SK-N-MC (cell line): ENCODE measurements at places on chromosomes 4 and X.
A peak's percentile ranks its signal among the peaks of the same experiment; 100 is the strongest.

GRCh38 chr4:41670982-41671381 is 77.5 kb downstream of the PHOX2B start:
- DNase-seq = no peak

- no peak for DNase-seq
Observed at GRCh38 chrX:15825936-15826335, 28.7 kb downstream of the AP1S2 start.

DNA sequence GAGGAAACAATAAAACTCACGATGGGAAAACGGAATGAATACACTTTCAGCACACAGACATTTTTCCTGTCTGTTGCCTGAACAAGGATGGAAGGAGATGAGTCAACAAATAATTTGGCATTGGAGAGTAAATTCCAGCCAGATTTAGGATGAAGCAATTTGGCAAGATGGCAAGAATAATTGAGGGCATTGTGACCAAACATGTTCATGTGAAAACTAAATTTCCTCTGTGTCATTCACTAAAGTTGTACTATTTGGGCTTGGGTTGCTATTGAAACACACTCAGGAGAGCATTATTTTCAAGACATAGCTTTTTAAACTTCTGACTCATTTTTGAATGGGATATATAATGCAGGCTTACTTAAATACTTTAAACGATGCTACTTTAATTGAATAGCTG is 1614.4 kb downstream of the PCDH19 start:
- DNase-seq = no peak

- no peak for DNase-seq
Observed at GRCh38 chr4:164440199-164440598, 313.7 kb upstream of the SMIM31 start.

- DNase-seq = no peak
Observed at GRCh38 chr4:76830612-76830963, 67.4 kb downstream of the SOWAHB start.

DNA sequence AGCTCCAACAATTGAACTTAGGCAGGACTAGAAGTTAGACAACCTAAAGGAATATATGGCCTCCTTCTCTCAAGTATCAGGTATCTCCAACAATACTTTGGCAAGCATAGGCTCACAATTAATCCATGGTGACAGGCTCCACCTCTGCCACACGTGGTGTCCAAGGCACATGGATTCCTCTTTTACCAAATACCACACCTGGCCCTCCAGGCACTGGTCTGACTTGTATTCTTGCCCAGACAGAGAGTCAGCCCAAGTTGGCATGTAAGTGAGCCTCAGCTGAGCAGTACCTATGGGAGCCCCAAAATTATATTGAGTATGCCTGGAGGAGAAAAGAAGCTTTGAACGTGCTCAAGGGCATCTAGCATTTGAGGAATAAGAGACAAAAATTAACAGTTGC is 19.6 kb downstream of the SRPX2 start:
- DNase-seq = no peak

DNA sequence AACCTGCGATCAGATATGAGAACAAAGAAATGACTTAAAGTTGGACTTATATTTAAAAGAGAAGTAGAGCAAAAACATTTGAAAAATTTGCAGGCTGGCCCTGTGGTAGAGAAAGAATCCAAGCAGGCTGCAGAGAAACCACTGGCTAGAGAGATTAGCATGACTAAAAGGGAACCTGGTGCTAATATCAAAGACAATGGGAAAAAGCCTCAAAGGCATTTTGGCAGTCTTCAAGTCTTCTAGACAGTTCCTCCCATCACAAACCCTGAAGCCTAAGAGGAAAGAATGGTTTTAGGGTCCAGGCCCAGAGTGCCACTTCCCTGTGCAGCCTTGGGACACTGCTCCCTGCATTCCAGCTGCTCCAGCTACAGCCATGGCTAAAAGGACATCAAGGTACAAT is 33.4 kb downstream of the KCTD8 start:
- no peak for DNase-seq

- peak; percentile 71 for DNase-seq
Observed at GRCh38 chr4:85084371-85085094, 118.0 kb upstream of the WDFY3 start.

DNA sequence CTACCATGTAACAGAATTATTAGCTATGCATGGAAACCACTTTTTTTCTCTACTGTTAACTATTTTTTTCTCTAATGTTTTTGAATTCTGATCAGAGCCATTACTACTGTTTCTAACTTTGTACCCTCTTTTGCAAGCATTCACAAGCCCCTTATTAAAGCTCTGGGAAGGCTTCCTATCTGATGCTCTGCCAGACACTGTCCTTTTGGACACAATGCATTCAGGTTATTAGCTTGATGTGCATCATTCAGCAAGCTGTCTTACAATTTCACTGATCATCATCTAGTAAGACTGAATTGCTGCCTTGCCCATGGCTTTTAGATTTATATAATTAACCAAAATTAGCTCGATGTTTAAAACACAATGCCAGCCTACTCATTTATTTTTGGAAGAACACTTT is 155.1 kb downstream of the NR3C2 start:
- DNase-seq = no peak

- no peak for DNase-seq
Observed at GRCh38 chr4:6530964-6531363, 44.0 kb upstream of the MAN2B2 start.

GRCh38 chr4:14302021-14302420 is 674.5 kb upstream of the BOD1L1 start:
- no peak for DNase-seq

DNA sequence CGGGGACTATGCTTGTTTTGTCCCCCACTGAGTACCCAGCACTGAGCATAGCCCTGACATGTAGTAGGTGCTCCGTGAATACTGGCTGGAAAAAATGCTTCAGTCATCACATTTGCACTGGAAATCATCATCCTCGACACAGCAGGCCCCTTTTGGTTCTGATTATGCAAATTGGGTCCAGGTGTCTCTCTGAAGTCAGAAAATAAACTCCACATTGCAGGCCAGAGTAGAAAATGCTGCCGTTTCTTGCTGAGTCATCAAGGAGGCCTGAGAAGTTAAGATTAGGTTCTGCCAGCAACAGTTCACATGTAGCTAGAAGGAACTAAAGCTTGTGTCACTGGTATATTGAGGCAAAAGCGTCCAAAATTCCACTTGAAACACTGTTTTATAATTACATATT is 15.0 kb upstream of the STK32B start:
- DNase-seq = peak; percentile 48

- no peak for DNase-seq
Observed at GRCh38 chr4:128355305-128355704, 67.7 kb upstream of the PGRMC2 start.

GRCh38 chrX:73916931-73917667 is 354.1 kb downstream of the CHIC1 start:
- peak; percentile 82 for DNase-seq

DNA sequence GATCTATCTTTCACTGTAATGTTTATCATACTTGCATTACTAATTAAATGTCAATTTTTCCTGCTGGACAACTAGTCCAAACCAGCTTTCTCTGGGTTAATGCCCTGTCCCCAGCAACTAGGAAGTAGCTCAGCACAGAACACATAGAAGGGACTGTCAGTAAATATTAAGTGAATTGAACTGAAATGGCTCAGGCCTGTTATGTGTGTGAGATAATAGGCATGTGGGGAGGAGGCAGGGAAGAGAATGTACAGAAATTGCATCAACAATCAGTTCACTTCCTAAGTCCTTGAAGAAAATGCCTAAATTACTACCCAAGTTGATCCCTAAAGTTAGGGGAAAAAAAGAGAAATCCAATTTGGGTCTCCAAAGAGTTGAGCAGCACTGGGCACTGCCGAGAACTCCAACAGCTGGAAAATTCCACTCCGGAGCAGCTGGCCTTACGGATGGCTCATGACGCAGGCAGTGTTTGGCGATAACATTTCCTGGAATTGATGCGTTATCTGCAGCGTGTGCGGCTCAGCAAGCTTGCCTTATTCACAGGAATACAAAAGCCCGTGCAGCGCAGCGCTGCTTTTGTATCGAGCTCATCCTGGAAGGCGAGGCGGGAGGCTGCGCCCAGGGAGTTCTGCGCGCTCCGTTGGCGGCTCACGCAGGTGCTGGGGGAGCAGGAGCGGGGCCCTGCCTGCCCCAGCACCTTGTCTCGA is 297.3 kb upstream of the LCORL start:
- no peak for DNase-seq

GRCh38 chr4:53717064-53717549 is 125.8 kb upstream of the LNX1 start:
- no peak for DNase-seq

GRCh38 chr4:123785538-123785937 is 388.9 kb downstream of the SPRY1 start:
- no peak for DNase-seq

DNA sequence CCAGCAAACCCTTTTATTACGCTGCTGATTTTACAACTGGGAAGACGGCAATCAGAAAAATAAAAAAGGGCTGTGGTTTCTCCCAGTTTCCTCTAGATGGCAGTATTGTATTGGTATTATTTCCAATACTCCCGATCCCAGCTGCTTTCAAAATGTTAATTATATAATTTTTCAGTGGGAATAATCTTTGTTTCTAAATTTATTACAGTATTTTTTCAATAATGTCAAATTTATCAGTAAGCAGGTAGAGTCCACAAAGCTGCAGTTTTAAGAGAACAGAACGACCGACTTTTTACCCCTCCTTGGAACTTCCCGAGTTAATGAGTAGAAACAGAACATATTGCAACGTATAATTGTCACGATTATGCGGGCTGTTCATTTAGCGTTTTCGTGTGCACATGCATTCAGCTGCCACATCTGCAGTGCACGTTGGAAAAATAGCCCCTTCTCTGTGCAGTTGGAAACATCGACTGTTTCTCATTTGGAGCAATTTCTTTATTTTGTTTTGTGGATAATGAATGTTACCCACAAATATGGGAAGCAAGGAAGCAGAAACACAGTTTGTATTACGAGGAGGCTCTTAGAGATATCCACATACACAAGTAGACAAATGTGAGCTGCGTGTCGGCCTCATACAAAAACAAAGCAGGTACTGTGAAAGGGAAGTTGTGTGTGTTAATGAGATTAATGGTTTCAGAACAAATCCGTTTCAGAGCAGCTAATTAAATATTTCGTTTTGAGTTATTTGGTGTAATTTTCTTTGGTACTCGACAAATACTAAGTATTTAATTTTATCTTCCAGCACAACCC is 188.0 kb downstream of the STIM2 start:
- DNase-seq = no peak

- no peak for DNase-seq
Observed at GRCh38 chr4:85128246-85129204, 162.0 kb upstream of the WDFY3 start.

GRCh38 chr4:73528171-73528570 is 46.6 kb downstream of the AFM start:
- no peak for DNase-seq

DNA sequence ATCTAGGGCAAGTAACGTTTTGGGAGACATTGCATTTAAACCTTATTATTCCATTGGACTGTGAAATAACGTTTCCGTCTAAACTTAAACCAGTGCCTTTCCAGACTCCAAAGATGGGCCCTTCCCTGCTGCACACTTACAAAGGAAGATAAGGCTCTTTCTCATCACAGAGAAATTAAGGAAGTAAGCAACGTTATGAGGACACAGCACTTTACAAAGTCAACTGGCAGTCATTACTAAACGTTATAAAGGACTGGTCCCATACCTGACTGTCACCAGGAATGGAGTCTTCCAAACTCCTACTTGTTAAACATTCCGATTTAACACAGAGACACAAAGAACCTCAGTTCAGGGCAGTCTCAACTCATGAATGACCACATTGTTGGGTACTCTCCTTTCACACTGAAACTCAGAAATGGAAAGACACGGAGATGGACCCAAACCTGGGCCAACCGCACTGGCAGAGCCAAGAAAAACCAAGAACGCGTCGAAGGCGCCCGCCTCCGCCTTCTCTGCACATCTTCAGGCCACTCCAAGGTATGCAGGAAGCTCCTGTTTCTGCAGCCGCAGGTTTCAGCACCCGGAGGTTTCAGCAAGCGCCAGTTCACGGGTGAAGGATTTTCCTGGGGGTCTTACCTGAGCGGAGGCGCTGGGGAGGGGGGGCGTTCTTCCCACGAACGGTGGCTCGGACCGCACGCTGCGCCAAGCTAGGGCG is 670 bp downstream of the PAPSS1 start:
- DNase-seq = no peak

- DNase-seq = no peak
Observed at GRCh38 chr4:85520765-85521749, 46.1 kb downstream of the ARHGAP24 start.

- no peak for DNase-seq
Observed at GRCh38 chr4:84857296-84857695, 109.2 kb downstream of the WDFY3 start.

GRCh38 chrX:47644557-47645091 is 5.7 kb downstream of the ELK1 start:
- DNase-seq = no peak

GRCh38 chrX:10726647-10727046 is 106.3 kb upstream of the MID1 start:
- no peak for DNase-seq

DNA sequence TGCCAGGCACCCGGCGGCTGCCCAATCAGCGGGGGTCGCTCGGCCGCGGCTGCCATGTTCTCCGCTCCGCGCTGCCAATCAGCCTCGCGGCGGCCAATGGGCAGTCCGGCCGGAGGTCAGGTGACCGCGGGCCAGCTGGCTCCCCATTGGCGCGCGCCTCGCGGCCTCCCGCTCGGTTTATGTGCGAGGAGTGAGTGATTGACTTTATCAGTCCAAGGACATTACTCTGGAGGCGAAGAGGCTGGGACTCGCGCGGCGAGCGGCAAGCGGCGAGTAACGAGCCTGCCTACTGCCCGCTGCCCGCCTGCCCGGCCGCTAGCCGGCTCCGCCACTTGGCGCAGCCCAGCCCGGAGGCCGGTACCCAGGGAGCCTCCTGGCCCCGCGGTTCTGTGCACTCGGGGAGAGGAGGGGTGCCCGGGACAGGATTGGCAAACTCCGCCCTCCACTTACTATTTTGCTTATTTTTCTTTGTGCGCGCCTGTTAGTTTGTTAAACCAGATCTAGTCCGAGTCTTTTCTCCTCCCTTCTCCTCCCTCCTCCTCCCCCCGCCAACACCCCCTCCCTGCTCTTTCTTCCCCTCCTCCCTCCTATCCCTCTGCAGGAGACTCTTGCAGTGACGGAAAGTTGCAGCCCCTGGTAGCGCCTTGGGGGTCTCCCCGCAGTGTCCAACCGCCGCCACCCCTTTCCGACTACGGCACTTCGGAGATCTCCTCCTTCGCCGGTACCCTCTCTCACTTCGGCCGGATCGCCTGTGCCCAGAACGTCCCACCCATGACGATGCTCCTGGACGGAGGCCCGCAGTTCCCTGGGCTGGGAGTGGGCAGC is at the start of gene ZIC3:
Gene ZIC3 (plus strand): TSS at position 207 of the 825 bp plus-strand sequence. CDS start 565 bp downstream, at position 772.
- DNase-seq = no peak

GRCh38 chr4:166518315-166518714 is 645.3 kb downstream of the TLL1 start:
- DNase-seq = no peak

GRCh38 chr4:84866295-84866694 is 100.2 kb downstream of the WDFY3 start:
- DNase-seq = no peak

DNA sequence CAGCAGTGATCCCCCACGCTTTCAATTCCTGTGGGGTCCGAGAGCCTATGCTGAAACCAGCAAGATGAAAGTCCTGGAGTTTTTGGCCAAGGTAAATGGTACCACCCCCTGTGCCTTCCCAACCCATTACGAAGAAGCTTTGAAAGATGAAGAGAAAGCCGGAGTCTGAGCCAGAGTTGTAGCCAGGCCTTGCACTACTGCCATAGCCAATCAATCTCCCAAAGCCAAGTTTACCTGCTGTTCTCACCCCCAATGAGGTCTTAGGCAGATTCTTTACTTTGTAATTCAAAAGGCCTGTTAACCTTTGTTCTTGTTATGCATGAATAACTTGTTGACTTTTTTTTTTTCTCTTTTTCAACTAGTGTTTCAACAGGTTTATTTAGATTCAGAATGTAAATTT is 4.0 kb downstream of the MAGEB2 start:
- DNase-seq = no peak
